AG20443 (cell line): ENCODE measurements at places on chromosomes 4 and X.

DNA sequence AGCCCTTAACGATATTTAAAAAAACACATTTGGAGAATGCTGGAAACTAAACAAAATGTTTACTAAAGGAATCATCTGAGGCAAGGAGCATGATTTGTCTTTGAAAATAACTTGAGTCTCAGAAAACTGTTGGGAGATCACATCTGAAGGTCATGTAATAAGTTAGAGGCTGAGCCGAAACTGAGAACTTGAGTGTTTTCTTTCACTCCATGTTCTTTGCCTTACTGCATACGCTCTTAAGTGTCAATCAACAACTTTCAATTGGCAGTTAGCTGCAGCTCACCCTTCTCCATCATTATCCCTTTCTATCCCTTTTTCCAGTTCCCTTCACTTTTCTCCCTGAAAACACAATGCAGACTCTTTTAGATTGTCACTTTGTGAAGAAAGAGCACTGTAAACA lies 216.2 kb downstream of the ADGRA3 start:
- no peak for DNase-seq

- DNase-seq = peak; percentile 65
Measured at GRCh38 chr4:5366421-5366820, 315.1 kb downstream of the STK32B start.

DNA sequence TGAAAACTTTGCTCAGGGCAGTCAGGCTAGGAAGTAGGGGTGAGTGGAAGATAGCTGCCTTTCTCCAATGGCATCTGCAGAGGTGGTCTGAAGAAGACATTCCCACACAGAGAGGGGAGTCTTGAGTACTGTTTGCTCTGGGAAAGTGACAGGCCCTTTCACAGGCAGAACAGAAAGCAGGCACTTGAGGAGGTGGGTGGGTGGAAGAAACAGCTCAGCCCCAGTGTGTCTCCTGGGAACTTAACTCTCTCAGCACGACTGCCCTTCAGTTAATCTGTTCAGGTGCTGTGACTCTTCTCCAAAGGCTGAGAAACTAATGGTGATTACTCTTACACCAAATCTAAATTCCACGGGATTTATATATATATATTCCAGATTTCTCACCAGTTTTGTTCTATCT lies 28.3 kb downstream of the ENOPH1 start:
- no peak for DNase-seq

DNA sequence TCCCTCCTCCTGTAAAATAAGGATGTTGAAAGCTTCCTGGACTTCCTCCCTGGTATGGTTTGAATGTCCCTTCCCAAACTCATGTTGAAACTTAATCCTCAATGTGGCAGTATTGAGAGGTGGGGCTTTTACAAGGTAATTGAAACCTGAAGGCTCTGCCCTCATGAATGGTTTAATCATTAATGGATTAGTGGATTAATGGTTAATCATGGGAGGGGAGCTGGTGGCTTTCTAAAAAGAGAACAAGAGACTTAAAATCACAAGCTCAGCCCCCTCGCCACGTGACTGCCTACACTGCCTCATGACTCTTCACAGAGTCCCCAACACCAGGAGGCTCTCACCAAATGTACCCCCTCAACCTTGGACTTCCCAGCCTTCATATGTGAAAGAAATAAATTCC lies 124.6 kb upstream of the ANXA3 start:
- no peak for DNase-seq

GRCh38 chr4:11430536-11430935 lies 1.8 kb upstream of the HS3ST1 start:
- no peak for DNase-seq

DNA sequence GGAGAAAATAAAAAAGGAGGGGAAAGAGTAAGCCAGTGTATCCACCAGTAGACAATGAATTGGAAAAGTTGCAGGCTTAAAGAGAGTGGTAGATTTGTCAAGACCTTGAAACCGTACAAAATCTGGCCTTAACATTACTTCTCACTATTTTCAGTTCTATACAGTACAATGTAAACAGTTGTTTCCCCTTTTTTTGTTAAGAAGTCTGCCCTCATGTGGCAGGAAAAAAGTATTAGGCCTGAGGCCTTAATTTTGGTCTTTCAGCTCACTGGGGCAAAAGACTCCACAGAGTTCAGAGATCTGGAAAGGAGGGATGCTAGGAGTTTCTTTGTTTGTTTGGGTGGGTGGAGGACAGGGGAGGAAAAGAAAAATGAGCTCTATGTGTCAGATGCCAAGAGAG lies 92.8 kb upstream of the CCDC160 start:
- DNase-seq = peak; percentile 4

GRCh38 chr4:122612540-122612939 lies 8.3 kb downstream of the IL21 start:
- no peak for DNase-seq

DNA sequence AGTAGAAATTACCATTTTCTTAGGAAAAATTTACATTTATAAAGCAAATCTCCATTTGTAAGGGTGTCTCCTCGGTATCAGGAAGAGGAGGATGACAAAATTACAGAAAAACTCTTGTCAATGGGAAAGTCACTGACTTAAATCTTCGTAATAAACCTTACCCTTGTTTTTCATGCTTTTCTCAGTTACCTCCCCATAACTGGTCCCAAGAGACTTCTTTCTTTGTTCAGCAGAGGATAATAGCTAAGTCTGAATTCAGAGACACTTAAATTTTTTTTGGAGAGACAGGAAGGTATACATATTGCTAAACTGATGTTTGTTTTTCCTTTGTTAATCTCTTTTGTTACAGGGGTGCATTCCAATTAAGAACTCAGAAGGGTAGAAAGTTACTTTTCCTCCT lies 125.5 kb upstream of the JADE1 start:
- DNase-seq = no peak
